Neural crest cell (in vitro differentiated cells): ENCODE measurements at places on chromosomes 6 and 20. TPM values are rescaled to one million over a fixed set of nuclear protein-coding genes. Genes with fewer than 3 reads are reported as not detected.

DNA sequence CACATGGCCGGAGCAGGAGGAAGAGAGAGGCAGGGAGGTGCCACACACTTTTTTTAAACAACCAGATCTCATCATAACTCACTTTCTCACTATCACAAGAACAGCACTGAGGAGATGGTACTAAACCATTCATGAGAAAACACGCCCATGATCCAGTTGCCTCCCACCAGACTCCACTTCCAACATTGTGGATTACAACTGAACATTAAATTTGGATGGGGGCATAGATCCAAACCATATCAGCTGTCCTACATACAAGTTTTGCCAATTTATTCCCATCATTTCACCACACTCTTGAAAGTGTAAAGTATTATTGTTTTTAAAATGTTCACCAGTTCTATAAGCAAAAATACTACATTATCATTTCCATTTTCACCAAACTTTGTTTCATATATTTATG is 33.9 kb upstream of the VGLL2 start:
- no peak for DNase-seq

OR2H2 gene
- total RNA-seq = not detected in 2 replicates

- DNase-seq = peak; percentile 55
Observed at GRCh38 chr6:6758915-6759654, 170.6 kb downstream of the LY86 start.

- DNase-seq = no peak
Observed at GRCh38 chr6:22249711-22250350, 47.0 kb downstream of the PRL start.

DNA sequence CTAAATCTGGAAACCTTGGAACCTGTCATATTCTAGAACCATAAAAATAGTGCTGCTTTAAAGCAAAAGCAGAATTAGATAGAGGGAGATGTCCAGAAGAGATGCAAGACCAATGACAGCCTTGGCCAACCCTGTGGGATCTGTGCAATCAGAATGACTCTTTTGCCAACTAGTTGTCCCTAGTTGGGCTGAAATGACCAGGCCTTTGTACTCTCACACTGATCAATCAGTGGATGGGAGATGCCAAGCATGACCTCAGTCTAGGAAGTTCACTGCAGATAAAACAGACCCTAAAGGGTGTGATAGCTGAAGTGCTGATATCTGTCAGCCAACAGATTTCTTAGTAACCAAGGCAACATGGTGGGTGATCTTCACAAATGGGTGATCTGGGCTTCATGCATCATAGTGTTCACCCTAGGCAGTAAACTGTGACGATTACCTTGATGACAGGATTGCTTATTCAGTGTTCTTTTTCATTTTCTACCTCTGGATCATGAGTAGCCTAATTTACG is 52.1 kb downstream of the BCKDHB start:
- no peak for DNase-seq

DNA sequence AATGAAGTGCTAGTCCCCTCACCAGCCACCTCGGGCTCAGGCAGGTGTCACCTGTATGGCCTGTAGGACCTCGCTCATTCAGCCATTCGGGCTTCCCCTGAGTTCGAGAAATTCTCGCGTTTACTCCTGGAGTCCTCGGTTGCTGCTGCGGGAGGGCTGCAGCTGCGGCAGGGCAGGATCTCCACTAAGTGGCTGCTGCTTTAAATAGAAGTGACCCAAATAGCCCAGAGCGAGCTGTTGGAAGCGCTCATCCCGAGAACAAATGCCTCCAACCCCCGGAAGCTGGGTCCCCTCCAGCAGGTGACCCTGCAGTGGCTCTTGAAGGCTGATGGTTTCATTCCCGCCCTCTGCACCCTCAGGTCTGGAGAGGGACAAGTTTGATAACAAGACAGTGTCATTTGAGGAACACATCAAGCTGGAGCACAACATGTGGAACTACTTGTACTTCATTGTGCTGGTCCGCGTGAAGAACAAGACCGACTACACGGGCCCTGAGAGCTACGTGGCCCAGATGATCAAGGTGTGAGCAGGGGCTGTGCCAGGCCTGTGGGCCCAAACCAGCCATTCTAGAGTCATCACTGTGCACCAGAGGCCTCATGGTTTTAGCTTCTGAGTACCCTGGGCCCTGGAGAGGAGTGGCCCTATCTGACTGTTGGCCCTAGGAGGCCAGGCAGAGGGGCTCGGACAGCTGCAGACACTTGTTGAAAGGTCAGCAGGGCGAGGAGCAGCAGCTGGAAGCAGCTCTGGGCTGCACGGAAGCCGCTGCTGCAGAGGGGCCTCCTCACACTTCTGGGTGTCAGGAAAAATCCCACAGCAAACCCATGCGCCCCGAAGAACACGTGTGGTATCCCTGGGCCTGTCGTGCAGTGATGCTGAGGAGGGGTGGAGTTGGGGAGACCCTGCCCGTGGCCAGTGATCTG is 18.1 kb downstream of the UQCC2 start:
- DNase-seq = no peak

SPEF1 gene
- total RNA-seq = 0.54 and 0.55 TPM in 2 replicates

ULBP2 gene
- 0.23 and 0.30 TPM in 2 replicates for total RNA-seq

PDYN gene
- total RNA-seq = 0.55 and 0.63 TPM in 2 replicates

GRCh38 chr6:11094411-11094851 is 797 bp downstream of the SMIM13 start:
- DNase-seq = peak; percentile 16

DNA sequence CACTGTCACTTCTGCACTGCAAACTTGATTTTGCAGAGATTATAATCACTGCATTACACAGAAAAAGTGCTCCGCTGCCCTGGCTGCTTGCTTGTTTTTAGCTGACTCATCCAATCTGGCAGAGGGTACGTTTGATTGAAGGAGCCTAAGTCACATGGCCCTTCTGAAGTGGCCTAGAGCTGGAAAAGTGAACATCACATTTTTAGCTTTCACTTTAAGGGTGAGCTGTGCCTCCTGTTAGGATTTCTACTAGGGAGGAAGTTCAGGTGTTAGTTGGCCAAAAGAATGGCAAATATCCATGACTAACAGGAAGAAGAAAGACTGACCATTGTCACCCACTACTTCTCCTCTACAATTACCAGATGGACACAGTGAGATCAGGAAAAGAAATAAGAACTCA is 889.1 kb upstream of the MAP3K7 start:
- no peak for DNase-seq

- no peak for DNase-seq
Observed at GRCh38 chr6:166400181-166400580, 17.4 kb upstream of the MPC1 start.

DNA sequence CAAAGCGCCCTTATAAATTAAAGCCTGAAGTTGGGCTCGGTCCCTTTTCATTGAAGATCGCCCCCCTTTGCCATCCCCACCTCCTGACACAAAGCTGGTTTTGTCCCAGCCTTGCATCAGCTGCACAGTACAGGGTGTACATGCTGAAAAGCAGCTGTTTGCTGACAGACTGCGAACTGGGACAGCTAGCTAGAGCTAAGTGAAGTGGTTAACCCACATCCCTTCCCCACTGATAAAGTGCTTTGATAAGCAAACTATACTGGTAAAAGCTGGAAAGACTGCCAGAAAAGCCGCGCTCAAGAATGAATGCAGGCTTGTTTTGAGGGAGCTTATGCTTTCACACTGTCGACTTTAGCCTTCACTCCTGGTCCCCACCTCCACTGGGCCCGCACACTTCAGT is 207.3 kb downstream of the GMDS start:
- DNase-seq = no peak

DNA sequence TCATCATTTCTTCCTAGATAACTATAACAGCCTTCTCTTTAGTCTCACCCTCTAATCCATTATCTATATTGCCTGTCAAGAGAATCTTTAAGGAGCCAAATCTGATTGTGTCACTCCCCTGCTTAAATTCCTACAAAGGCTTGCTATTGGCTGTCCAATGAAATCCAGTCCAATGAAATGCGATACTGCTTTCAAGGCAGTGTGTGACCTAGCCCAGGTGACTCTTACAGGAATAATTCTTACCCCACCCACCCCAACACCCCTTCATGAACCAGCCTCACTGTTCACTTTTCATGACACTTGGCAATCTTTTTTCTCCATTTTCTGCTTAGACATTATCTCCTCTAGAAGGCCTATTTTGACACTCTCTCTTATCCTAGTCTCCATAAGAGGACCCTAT is 163.3 kb upstream of the MARCKS start:
- DNase-seq = no peak

PPP1R14C gene
- total RNA-seq = 7.0 and 7.3 TPM in 2 replicates

GRCh38 chr6:153001767-153002612 is 519 bp downstream of the MTRF1L start:
- DNase-seq = peak; percentile 10

TMEM217 gene
- 0.82 and 0.86 TPM in 2 replicates for total RNA-seq

GRCh38 chr6:4879741-4880275 is 103.6 kb downstream of the CDYL start:
- no peak for DNase-seq

COL10A1 gene
- total RNA-seq = not detected in 2 replicates

GRCh38 chr20:40868551-40869217 is 159.9 kb upstream of the TOP1 start:
- no peak for DNase-seq

DNA sequence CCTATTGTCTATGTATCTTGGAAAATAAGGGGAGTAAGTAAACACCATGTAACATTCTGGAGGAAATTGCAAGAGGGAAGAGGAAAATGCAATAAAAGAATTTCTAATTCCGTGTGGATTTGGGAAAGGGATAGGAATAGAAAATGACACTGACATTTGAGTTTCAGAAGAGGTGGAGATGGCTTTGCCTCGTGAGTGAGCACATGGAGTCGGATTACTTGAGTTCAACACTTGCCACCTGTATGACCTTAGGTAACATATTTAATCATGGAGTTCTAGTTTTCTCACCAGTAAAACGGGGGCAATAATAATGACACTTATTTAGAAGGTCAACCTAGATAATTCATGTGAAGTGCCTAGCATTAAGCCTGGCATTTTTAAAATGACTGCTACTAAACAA is 10.8 kb upstream of the PBOV1 start:
- no peak for DNase-seq

GRCh38 chr6:91273729-91274128 is 686.9 kb upstream of the MAP3K7 start:
- no peak for DNase-seq

DNA sequence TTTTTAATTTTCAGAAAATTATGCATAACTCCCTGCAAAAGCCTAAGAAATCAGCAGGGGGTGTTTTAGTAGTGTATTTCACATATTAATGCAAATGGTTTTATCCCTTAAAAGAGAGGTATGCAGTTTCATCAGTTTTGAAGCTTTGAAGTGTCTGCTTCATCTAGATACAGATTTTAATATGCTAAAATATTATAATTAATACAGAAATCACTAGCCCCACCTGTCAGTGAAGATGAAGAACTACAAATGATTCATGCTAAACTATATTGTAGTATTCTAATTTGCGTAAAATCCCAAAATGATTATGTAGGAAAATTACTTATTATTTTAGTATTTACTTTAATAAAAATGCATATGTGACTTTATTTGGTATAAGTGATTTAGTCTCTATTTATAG is 2.9 kb upstream of the TFB1M start:
- DNase-seq = no peak
